NCI-H1436 (cell line): ENCODE measurements at places on chromosomes 6 and 20.
A peak's percentile ranks its signal among the peaks of the same experiment; 100 is the strongest.

DNA sequence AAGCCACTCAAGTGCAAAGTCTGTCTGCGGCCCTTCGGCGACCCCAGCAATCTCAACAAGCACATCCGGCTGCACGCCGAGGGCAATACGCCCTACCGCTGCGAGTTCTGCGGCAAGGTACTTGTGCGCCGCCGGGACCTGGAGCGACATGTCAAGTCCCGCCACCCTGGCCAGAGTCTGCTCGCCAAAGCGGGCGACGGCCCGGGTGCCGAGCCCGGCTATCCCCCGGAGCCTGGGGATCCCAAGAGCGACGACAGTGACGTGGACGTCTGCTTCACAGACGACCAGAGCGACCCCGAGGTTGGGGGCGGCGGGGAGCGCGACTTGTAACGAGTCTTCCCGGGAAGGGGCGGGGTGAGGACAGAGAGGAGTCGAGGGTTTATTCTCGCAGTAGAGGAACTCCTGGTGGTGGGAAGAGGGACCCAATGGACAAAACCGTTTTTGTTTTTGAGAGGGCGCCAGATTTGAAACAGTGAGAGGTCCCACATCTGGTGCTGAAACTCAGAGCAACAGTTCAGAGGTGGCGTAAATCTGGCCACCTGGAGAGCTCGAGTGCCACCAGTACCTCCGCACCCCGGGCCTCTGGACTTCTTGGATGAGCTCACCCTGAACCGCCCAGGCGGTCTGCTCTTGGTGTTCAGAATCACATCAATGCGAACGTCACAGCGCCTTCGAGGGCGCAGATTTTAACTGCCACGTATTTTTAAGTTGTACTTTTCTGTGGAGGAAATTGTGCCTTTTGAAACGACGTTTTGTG lies 8.0 kb downstream of the PRDM13 start:
- DNase-seq = peak; percentile 51

DNA sequence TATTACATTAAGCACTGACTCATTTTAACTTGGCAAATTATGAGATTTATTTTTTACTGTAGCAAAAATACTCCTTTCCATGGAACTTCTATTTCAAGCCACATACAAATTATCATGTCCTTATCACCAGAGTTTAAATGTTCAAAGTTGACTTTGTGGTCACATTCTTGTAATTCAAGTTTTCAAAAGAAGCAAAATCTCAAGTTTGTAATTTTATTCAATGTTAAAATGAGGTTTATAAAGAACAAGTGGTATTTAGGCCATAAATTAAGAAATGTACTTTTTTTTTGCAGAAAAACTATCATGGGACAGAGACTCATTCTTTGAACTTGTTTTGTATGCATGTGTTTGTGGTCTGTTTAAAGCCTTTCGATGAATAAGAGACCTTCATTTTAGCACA lies 811.5 kb downstream of the TENT5A start:
- no peak for DNase-seq

DNA sequence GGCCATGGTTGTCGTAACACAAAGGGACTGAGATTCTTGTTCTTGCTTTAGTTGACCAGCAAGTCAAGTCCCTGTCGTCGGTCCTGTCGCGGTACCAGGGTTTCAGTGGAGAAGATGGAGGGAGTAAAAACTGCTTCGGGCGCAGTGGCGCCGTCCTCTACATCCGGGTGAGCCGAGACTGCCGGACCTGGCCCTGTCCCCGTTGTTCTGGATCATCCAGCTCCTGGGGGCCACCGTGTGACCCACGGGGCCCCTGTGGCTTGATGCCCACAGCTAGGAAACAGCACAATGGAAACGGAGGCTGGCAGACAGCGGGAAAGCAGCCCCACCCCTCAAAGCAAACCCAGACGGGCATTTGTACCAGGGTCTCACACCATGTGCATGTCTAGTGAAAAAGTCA lies 15.0 kb downstream of the MTG2 start:
- DNase-seq = no peak

DNA sequence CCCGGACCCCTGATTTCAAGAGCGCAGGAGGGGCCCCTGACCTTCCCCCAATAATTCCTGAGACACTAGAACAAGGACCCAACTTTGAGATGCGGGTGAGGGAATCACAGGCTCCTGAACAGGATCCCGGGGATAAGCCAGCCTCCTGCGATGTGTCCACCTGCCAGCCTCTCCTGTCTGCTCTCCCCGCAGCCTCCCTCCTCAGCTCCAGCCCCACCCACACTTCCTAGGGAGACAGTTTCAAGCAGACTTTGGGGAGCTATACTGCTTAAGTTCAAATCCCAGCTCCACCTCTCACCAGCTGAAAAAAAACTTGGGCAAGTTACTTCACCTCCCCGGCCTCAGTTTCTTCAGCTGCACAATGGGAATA lies 50.8 kb downstream of the GRM4 start:
- no peak for DNase-seq

- no peak for DNase-seq
Measured at GRCh38 chr20:14313341-14314020, 23.9 kb downstream of the FLRT3 start.
